Head of caudate nucleus (tissue), 42 donors: ENCODE measurements at places on chromosomes 1 and 21.
A peak's percentile ranks its signal among the peaks of the same experiment; 100 is the strongest.

GRCh38 chr1:244821134-244821533 is 14.3 kb upstream of the COX20 start:
- DNase-seq: no peak

- DNase-seq: no peak
These were observed 612.9 kb upstream of the USP24 start for GRCh38 chr1:55828044-55828443.

DNA sequence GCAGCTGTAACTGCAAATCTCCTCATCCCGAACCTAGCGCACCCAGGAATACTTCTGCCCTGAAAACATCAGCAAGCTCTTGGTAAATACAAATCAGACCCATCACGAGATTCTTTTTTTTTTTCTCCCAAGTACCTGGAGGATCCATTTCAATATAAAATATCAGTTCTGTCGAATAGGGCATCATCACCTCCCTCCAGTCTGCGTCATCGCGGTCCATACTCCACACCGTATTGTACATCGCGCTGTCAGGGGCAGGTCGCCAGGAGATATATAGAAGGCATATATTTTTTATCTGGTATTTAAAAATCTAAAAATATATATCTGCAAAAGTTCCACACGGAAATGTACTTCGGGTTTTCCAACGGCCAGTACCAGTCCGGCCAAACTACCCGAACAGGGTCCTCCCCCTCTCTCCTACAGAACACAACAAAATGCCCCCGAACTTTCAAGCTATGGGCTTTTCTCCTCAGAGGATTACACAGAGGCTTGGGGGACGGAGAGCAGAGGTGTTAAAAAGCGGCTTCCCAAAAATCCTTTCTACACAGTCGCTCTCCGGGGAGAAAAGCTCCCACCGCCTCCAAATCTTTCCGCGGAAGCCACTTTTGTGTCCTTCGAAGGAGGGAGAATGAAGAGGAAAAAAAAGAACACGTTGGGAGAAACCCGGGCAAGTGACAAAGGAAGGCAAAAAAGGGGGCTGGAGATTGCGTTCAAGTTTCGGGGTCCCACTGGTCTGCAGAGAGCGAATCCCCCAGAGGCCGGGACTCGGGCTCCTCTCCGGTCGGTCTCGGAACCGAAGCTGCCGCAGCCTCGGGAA is 509 bp downstream of the PIK3R3 start:
- DNase-seq: peak; percentile 55

- peak; percentile 53 for DNase-seq
These were observed at the start of gene RALGPS2 for GRCh38 chr1:178724728-178725465. Gene RALGPS2, plus strand, starts transcription at chr1:178725244. Its CDS starts 51,521 bp downstream, at chr1:178776765.
